NCI-H748 treated with DMSO at 0.1 percent for 48 hours (cell line): ENCODE measurements at places on chromosomes 16 and 17.

DNA sequence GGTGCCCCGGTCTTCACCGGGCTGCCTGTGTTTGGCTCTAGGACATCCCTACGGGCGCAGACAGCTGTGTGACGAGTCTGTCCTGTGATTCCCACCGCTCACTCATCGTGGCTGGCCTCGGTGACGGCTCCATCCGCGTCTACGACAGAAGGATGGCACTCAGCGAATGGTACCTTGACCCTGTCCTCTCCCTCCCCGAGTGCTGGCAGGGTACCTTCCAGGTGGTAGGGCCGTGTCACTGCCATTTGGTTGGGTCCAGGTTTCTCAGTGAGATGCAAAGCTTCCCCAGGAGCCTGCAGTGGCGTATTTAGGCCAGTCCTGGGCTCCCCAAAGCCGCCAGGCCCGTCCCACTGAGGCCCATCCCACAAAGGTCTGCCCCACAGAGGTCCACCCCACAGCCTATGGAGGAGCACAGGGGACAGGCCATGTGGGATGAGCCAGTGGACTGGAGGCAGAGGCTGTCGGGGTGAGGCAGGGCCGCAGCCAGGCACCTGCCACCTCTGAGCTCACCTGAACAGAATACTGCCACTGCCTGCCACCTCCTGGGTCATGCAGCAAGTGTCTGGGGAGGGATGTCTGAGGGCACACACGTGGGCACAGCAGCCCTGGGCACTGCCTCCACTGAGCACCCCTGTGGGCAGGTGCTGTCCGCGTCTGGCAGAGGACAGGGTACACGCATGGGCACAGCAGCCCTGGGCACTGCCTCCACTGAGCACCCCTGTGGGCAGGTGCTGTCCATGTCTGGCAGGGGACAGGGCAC is 31.4 kb upstream of the CHMP6 start:
- DNase-seq = no peak

GRCh38 chr17:4270736-4271135 is 7.0 kb upstream of the ANKFY1 start:
- no peak for DNase-seq

GRCh38 chr17:11642655-11643054 is 44.4 kb downstream of the DNAH9 start:
- no peak for DNase-seq

GRCh38 chr16:69095193-69095592 is 10.3 kb upstream of the HAS3 start:
- no peak for DNase-seq

DNA sequence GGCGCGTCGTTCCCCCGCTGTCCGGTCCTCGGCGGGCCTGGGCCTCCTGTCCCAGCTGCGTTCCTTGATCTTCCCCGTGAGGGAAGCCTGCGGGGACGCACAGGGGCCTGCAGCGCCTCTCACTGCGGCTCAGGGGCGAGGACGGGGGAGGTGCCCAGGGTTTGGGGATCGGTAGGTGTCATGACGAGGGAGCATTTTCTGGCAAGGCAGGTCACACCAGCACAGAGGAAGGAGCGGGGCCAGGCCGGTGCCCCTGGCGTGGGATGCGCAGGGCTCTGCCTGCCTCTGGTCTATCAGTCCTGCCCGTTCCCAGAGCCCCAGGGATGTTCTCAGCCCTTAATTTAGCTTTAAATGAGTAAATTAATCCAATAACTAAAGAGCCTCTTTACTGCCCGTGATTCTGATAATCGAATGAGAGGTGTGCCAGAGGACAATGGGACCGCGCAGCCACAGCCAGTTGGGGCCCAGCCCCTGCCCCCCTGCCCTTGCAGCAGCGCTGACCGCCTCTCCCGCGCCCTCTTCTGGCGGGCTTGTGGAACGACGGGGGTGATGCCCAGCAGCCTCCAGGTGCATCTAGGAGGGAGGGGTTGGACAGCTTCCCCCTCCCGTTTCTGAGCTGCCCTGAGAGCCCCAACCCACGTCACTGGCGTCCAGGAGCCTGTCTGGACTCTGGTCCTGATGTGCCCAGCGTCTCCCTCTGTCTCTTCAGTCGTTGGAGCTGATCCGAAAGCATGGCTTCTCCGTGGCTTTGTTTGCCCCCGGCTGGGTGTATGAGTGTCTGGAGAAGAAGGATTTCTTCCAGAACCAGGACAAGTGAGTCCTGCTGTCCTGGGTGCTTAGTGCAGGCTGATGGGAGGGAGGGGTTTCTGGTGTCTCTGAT is 7.9 kb downstream of the ENGASE start:
- DNase-seq = peak; percentile 13

DNA sequence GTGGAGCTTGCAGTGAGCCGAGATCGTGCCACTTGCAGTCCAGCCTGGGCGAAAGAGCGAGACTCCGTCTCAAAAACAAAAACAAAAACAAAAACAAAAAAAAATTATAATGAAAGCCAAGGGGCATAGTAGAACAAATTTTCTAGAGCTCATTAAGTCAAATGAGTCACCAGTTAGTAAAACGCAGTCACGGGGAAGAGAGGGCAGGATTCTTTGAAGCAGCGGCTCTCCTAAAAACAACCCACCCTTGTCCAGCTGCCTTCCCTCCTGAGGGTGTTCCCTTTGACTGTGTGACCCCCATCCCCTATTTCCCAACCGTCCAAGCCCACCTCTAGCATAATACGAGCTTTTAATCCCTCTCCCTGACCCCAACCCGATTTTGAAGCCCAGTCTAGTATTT is 44.1 kb upstream of the STH start:
- DNase-seq = no peak

DNA sequence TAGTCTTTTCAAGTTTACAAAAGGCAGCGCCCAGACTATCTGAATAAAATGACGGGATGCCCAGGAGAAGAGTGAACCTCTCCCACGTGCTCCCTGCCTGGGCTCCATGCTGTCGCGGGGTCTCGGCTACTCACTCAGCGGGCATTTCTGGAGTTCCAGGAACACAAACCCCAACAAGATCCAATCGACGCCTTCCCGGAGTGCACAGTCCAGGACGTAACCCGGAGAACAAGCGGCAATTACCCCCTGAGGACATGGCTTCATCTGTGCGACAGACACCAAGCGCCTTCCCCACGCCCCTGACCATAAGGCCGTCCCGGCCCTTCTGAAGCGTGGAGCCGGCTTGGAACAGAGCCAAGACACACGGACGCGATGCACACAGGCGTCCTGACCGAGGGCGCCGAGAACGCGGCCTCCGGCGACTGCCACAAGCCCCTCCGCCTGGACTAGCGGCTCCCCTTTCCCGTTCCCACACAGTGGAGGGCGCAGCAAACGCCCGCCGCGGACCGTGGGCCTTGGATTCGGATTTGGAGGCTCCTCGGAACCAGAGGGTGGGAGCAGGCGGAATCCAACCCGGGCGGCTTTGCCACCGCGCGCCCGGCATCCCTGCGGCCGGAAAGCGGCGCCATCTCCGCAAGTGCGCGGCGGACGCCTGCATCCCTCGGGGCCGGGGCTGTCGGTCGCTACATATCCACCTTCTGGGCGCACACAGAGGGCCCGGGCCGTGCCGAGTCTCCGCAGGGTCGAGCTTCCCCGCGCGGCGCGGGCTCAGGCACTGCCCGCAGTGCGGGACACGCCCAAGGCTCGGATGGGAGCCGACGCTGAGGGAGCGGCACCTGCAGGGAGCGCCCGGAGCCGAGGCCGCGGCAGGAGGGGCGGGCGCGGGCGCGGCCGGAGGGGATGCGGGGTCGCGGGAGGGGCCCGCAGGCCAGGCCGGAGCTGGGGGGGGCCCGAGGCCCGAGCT is 725 bp downstream of the ABCA3 start:
- peak; percentile 11 for DNase-seq

GRCh38 chr17:21034340-21035235 is 8.2 kb downstream of the USP22 start:
- no peak for DNase-seq

DNA sequence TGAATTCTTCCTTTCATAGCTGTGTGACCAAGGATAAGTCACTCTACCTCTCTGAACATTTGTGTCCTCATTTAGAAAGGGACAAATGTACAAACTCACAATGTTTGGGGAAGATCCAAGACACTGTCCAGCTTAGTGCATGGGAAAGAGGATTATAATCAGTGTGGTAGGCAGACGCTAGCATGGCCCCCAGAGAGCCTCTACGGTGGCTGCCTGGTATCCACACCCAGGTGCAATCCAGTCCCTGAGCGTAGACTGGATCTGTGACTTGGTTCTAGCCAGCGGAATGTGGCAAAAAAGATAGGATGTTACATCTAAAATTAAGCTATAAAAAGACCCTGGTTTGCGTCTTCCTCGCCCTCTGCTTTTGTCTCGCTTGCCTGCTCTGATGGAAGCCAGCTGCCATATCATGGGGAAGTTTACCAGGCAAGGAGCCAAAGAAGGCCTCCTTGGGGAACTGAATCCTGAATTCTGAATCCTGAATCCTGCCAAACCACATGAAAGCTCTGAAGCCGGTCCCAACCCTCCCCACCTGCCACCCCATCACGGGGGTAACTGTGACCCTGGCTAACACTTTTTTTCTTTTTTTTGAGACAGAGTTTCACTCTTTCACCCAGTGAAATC is 51.7 kb downstream of the PLXDC1 start:
- no peak for DNase-seq

DNA sequence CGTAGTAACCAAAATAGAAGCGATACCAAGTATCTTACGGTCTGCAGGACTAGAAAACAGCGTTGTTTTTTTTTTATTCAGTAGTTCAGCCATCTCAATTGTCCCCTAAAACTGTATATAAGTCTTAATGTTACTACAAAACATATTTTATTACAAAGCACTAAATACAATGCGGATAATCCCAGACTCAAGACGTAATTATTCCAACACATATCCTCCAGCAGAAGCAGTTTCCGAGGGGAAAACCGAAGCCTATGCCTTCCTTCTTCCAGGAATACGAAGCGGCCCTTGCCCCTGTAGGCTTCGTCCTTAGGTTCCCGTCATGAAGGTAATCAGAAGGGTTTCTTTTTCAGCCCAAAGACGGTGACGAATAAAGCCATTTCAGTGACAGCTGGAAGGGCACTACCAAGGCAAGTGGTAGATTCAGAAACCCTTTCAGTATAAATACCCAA is 2.3 kb downstream of the TMEM107 start:
- no peak for DNase-seq

- DNase-seq = peak; percentile 64
Observed at GRCh38 chr17:45241328-45242028, 19.8 kb downstream of the FMNL1 start.

DNA sequence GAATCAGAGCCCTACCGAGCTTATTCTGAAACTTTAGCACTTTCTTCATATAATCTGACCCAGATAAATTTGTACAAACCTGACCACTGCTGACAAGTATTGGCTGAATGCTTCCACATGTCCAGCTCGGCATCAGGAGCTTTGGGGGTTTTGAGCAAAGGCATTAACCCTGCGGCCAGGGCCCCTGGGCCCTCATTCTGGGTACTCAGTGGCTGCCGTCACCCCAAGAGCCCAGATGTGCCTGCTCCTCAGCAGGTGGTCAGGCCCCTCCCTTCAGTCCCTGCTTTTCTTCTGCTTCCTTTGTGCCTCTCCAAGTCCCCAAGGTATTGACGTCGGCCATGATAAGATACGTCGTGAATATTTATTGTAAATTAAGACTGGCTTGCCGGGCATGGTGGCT is 47.3 kb upstream of the CHMP6 start:
- no peak for DNase-seq

GRCh38 chr17:7887038-7887481 is 1.5 kb upstream of the CHD3 start:
- DNase-seq = peak; percentile 95

- no peak for DNase-seq
Observed at GRCh38 chr17:17109256-17109655, 67.0 kb downstream of the MPRIP start.

DNA sequence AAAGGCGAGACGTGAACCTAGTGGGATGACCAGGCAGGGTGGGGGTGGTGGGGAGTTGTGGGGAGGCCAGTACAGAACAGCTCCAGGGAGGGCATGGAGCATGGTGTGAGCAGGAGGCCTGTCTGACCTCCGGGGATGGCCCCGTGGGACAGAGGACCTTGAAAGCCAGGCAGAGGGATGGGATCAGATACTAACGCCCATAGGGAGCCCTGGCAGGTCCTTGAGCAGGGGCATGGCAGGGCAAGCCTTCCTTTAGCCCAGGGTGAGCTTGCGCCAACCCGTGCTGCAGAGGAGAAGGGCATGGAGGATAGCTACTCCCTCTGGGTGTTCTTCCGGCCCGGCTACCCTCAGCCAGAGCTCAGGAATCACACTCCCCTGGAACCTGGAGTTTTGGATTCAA is 35.3 kb downstream of the TMEM235 start:
- DNase-seq = no peak

DNA sequence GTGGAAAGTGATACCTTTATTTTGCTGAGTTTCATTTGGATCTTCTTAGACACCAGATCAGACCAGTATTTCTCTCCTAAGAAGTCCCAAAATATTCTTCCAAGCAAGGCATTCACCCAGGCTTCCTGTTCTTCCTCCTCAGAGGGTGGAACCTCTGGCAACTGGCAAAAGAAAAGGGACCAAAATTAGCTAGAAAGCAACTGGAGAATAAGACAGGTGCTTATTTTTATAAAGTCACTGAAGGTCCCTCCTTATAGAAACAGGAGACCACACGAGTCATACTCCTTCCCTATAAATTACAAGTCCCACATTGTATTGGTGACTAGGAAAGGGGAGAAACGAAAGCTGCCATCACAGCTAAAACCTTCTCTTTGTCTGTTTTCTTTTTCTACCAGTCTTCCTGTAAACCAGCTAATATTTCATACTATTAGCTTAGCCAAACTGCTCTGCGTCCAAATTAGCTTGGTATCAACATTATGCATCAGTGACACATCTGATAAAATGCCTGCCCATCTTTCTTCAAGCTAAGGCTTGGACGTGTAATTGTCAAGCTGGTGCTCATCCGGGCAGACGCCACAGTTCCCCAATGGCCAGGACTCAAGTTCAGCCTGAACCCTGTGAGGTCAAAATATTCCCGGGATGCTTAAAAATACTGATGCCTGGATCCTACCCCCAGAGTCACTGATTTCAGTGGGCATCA is 47.5 kb upstream of the ERN1 start:
- no peak for DNase-seq

DNA sequence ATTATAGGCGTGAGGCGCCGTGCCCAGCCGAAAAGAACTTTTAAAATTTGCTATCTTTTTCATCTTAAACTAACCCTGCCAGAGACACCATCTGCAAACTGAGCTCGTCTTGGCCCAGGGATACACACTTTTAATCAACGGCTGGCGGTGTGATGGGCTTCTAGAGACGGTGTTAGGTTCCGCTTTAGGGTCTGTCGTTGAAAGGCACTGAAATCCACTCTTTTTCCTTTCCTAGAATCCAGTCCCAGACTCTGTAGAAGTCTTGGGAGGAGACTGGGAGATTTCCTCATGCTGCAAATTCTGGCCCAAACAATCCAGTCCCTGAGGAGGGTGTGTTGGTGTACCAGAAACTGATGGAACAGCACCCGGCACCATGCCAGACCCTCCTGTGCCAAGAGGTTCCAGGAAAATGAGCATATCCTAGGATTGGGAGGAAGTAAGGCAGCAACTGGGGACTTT is 52.0 kb upstream of the TEX2 start:
- no peak for DNase-seq

- no peak for DNase-seq
Observed at GRCh38 chr17:76232342-76232741, 8.0 kb downstream of the RNF157 start.

- DNase-seq = no peak
Observed at GRCh38 chr17:76063875-76064546, 8.3 kb downstream of the SRP68 start.
